ENCODE measurements at places on chromosomes 2 and 18.

DNA sequence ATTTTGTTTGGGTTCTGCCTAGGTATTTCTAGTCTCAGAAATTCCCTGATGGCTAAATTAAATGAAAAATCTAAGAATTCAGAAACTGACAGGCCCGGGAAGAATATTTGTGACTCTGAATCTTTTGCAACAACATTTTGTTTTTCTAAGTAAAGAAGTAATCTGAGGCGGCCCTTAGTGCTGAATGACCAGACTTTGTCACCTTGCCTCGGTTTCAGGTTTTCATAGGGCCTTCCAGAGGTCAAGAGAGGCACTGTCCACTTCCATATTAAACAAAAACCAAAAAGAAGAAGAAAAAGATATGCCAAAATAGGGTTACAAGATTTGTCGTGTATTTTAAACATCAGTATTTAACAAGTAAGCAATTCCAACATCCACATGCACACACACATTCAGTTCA, 16.1 kb upstream of the CCNYL1 start:
- DNase-seq = no peak

- no peak for DNase-seq
These were observed 2.2 kb downstream of the CTDSP1 start for GRCh38 chr2:218401890-218402289.

DNA sequence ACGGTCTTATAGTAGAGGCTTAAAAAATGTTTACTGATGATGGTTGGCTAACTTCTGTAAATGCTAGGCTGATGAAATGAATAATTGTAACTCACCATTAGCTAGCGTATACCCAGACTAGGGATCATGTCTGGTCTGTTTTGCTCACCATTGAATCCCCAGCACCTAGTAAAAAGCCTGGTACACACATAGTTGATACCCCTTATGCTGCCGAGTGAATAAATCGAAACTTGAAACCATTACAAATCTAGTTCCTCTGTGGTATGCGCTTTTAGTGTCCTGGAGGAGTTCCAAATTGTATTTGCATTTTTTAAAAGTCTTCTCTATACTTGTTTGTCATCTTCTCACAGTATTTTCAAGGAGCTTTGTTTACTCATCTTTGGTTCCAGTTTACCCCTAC, 1.3 kb downstream of the TAF1B start:
- no peak for DNase-seq

DNA sequence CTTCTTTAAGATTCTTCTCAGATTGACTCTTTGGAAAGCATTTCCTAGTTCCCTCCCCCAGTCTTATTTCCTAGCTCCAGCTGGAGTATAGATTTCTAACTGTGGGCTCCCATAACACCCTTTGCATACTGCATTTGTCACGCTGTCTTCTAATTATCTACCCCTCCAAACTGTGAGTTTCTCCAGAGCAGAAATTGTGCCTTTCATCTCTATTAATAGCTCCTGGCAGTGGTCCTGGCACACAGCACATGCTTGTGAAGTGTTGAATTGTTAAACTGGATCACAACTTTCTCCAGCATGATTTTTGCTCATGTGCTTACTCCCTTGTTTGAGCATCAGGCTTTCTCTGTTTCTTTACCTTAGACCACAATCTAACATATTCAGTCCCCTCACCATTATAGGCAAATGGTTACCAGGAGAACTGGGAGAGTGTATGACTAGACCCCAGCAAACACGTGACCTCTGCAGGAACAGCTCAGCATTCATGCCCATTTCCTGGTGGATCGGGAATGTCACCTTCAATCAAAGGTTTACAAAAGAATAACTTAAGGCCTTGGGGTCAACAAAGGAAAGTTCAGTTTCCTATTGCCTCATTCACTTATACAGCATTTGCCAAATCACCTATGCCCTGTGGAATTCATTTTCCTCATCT, 175.7 kb upstream of the TANK start:
- no peak for DNase-seq

DNA sequence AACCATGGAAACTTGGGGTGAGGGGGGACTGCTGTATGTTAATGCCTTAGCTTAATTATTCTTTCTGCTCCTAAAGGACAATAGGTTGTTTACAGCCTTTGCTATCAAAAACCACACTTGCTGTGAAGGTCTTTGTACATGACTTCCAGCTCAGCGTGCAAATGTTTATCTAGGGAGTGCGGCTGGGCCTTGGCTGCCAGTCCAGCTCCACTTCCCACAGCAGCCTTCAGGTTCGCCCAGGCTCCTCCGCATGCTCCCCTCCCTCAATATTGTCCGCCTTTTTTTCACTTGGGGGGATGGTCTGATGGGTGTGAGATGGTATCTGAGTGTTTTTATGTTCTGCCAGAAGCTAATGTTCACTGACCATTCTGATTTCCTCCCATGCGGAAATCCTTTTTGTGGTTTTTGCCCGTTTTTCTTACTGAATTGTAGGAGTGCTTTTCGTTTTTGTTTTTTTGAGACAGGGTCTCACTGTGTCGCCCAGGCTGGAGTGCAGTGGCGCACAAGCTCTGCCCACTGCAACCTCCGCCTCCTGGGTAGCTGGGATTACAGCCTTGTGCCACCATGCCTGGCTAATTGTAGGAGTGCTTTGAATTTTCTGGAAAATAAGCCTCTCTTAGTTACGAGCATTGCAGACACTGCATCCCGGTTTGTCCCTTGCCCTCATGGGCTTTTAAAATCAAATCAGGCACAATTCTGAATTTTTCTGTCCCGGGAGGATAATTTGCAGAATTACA, 28.8 kb downstream of the SH3BP4 start:
- no peak for DNase-seq

- DNase-seq = no peak
These were observed 34.8 kb downstream of the POU3F3 start for GRCh38 chr2:104888489-104889258.

GRCh38 chr2:222442665-222443064, 18.3 kb downstream of the SGPP2 start:
- DNase-seq = no peak

DNA sequence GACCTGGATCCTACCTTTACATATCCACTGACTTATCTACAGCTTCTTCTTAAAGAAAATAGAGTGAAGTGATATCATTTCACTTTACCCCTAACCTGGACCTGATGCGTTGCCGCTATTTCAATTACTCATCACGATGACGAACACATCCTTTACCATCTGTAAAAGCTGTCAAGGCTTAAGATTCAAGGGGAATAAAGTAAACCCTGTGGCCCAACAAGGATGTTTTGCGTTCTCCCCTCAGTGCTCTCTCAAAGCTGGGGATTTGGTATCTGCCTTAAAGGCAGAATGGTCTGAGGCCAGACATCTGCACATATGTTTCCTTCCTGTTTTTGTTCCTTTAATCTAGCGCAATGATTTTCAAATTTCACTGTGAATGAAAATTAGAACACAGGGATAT, 100.1 kb upstream of the KLF7 start:
- no peak for DNase-seq

DNA sequence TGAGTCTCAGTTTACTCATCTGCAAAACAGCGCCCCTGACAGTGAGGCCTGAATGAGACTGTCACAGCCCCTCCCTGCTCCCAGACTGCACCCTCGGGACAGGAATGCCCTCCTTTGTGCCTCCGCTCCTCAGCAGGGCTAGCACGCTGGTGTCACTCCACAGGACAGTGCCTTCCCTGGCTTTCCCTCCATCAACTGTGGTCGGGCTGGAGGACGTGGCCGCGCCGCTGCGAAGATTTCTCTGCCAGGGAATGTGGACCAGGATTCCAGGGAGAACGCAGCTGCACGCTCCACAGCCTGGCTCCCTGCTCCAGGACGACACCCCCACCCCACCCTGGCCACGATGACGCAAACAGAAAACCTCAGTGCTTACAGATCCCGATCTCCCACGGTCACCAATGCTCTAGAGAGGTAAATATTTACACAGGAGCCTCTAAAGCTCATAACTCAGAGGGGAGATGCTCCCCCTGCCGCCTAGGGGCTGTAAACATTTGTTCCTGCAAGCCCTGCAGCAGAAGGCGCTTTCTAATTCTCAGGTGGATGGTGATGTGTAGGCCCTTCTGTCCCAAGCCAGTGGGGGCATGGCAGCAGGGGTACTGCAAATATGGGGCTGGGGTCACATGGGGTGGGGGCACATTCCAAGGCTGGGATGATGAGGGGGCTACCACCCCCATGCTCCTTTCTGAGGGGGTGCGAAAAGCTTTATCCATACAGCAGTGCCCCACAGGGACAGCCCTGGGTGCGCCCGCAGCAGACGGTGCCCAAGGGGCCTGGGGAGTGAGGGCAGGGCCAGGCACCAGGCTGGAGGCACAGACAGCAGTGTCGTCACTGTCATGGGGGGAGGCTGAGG, 12.4 kb downstream of the HS6ST1 start:
- DNase-seq = no peak

- DNase-seq = no peak
These were observed 21.5 kb upstream of the GALNT3 start for GRCh38 chr2:165815299-165816141.

Data from activated naive CD4-positive, alpha-beta T cell treated with anti-CD3 and anti-CD28 coated beads, Interleukin-2, amount 10 ng/mL, durations not matched to agents 7 days and 5 days (primary cell).